Stimulated activated CD8-positive, alpha-beta memory T cell treated with anti-CD3 and anti-CD28 coated beads, Interleukin-4, amount 100 ng/mL, for 1 hour (primary cell): ENCODE measurements at places on chromosomes 5 and 9.

DNA sequence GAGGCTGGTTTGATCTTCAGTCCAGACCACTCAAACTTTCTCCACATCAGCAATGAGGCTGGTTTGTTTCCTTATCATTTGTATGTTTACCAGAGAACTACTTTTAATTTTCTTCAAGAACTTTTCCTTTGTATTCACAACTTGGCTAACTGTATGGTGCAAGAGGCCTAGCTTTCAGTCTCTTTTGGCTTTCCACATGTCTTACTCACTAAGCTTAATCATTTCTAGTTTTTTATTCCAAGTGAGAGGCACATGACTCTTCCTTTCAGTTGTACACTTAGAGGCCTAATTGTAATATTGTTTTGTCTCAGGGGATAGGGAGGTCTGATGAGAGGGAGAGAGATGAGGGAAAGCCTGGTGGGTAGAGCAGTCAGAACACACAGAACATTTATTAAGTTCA is 554.0 kb upstream of the ARRDC3 start:
- no peak for DNase-seq

DNA sequence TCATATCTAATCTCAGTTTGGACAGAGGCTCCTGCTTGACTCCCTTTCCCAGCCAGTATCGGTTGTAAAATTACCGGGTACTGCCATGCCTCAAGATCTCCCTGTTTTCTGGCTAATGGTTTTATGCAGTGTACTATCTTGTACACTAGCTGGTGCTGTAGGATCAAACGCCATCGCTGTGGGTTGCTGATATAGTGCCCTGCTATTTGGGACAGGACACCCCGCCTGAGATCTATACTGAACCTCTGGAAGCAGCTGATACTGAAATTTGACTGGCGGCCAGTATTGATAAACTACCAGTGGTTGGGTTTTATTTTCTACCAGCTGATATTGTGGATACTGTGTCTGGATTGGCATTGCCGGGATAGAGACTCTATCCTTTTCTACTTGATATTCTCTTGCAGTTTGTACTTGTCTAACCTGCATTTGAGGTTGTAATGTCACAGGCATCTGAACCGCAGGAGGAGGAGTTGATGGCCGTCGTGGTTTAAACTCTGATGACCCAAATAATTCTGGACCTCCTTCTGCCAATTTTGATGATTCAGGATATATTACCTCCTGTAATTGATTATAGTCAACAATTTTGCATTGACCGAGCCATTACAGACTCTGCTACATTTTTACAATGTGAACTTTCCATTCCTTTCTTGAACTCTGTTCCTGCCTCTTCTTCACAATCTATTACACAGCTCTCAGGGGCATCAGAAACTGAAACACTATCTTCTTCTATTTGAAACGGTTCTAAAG is 112.5 kb upstream of the LARP1 start:
- DNase-seq = no peak

DNA sequence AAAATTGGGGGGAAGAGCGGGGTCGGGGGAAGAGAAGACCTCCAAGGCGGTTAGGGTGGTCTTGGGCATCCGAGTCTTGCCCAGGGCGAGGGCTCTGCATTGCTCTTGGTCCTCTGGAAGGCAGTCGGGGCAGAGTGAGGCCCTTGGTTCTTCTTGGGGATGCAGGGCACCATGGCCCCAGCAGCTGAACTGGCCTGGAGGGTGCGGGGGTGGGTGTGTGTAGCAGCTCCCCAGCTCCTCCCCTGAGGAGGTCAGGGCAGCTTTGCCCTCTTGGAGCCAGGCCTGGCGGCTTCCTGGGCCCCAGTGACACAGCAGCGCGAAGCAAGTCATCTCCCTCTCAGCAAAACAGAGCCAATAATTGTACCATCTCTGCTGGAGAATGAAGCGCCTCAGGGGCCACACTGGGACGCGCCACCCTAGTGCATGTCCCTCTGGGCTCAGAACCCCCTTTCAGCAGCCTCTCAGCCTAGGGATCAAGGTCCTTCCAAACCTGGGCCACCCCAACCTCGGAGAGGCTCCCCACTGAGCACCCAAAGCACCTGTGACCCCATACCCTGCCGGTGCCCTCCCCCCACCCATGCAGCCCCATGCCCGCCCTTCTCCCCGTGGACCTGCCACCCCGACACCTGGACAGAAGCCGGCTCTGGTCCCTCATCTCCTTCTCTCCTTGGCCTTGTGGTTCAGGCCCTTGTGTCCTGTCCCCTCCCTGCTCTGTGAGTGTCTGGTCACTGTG is 10.4 kb upstream of the RXRA start:
- no peak for DNase-seq

DNA sequence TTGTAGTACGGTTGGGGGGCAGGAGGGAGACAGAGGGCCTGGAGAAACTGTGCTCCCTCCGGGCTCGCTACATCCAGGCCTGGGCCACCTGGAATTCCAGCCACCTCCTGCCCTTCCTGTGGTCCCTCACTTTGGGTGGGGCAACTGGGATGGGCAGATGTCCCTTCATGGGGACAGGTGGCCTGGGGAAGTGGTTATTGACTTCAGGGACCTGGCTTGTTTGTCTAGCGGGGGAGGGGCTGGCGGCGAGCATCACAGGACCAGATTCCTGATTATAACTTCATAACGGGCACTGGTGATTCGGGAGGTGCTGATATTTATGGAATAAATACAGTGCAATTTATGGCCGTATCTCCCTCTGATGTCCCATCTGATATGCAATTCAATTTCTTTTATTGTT is 20.1 kb upstream of the LAMC3 start:
- no peak for DNase-seq

DNA sequence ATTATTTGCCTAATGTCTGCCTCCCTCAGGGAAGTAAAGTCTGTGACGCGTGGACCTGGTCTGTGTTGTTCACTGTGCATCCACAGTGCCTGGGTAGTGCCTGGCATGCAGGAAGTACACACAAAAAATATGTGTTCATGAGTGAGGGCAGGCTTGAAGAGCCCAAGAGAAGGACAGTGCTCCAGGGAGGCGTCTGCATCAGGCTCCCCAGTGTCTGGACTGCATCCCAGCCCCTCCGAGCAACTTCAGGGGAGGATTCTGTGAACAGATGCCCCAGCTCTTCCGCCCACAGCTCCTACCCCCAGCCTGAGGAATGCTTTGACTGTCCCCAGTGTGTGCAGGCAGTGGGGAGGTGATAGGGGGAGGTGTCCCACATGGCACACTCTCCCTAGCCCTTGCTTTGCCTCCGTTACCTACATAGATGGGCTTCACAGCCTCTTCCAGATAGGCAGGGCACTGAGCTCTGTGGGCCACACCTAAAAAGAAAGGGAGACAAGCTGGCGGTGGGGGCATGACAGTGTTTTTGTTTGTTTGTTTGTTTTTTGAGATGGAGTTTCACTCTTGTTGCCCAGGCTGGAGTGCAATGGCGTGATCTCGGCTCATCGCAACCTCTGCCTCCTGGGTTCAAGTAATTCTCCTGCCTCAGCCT is 25.4 kb downstream of the IRF1 start:
- DNase-seq = no peak

GRCh38 chr9:126419475-126419874 is 92.8 kb downstream of the MVB12B start:
- DNase-seq = no peak

- DNase-seq = no peak
These were observed 26.2 kb upstream of the RAB14 start for GRCh38 chr9:121227862-121228261.
